Activated naive CD4-positive, alpha-beta T cell treated with anti-CD3 and anti-CD28 coated beads, Interleukin-2, amount 10 ng/mL, durations not matched to agents 7 days and 5 days (primary cell): ENCODE measurements at places on chromosomes 5 and 9.

- DNase-seq = no peak
Measured at GRCh38 chr5:78496373-78496772, 136.0 kb downstream of the SCAMP1 start.

DNA sequence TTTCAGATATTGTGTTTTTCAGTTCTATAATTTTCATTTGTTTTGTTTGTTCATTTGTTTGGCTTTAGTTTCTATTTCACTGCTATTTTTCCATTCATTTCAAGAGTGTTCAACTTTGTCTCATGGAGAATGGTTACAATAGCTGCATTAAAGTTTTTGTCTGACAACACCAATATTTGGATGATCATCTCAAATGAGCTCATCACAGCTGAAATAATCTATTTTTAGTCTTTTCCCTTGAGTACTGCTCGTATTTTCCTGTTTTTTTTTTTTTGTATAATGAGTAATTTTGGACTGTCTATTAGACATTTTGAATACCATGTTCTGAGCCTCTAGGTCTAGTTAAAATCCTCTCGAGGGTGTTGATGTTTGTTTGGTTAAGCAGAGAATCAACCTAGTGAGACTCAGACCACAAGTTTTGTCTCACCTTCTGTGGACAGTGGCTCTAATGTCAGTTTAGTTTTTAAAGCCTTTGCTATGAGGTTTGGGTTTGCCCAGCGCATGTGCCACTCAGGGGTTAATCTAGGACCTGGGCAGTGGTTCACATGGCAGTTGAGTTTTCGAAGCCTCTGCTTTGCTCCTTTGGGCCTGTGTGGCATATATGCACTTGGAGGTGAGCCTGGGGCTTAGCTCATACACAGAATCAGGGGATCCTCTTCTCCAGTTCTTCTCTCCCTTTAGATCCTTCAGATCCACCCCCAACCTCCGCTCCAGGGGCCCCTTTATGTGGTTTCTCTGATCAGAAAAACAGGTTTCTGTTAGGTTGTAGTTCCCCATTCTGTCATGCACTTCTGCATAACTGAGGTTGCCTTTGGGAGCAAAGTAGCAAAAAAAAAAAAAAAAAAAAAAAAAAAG, 79.8 kb downstream of the ARSB start:
- DNase-seq = no peak

DNA sequence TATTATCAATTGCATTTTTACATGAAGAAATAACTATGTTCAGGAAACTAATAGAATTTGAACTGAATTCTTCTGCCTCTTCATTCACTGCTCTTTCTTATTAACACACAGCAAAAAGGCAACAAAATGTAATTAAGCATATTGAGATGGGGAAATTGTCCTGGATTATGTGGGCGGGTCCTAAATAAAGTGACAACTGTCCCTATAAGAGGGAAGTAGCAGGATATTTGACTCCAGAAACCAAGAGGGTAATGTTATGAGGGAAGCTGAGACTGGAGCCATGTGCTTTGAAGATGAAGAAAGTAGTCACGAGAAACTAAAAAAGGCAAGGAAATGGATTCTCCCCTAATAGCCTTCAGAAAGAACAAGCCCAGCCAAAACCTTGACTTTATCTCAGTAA, 311.2 kb upstream of the PIK3R1 start:
- DNase-seq = no peak

DNA sequence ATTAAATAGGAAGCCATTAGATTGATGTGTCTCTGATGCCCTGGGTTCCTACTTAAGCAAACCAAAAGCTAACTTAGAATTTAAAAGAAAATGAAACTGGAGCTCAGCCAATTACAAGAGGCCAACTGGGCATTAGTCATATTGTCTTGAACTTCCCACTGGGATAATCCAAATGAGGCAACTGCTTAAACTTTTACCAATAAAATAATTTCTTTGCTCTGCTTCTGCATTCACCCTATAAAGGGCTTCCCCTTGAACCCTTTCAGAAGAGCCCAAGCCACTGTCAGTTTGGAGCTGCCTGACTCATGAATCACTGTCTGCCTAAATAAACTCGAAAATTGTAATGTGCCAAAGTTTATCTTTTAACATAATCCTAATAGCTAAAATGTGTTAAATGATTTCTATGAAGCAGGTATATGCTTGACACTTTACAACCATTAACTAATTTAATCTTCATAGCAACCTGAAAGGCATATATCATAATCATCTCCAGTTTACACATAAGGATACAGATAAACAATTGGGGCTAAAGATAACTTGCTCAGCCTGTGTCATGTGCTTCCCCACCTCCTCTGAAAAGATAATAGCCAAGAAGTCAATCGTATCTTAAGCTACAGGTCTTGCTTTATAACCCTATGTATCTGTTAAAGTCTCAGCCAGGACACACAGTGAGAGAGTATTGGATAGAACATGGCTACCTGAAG, 11.5 kb downstream of the GPR150 start:
- DNase-seq = no peak

DNA sequence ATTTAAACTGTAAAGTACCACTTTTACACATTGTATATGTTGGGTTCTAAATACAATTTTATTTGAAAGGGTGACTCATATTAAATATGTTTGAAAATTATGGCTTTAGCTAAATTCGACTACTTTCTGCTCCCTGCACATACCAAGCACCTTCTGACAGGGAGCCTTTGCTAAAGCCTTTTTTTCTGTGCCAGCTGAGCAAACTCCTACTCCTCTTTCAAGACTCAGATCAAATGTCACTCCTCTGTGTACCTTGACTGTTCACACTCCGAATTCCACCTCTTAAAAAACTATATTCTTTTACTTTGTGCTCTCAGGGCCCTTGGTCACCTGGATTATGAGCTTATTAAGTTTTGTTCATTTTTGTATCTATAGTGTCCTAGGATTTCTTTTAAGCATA, 6.5 kb upstream of the OXCT1 start:
- DNase-seq = no peak

DNA sequence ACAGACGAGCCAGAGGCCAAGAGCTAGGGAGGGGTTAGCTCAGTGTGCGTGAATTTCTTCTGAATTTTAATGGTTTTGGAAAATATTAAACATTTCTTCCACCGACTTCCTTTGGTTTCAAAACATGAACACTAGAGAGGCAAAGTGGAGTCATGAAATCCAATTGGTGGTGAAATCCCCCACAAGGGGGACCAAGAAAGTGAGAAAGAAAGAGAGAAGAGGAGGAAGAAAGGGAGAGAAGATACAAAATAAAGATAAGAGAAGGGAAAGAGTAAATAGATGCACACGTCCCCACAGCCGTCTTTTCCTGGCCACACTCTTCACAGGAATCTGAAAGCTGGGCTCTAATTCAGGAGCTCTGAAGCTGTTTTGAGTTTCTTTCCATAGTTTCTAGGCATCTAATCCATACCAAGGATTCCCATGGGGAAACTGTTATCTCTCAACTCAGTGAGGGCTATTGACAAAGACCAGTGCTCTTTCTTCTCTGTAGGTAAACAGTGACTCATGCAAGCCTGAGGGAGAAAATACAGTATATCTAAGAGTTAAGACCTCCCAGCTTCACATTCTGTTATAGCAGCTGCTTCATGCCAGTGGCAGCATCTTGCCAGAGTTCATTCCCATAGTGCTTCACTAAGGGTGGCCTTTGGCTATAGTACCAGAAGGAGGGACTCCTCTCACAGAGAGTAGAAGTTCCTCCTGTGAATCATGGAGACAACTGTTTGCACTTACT, 115.8 kb upstream of the LIFR start:
- no peak for DNase-seq

- DNase-seq = no peak
Measured at GRCh38 chr9:73135394-73135793, 16.3 kb upstream of the ANXA1 start.

DNA sequence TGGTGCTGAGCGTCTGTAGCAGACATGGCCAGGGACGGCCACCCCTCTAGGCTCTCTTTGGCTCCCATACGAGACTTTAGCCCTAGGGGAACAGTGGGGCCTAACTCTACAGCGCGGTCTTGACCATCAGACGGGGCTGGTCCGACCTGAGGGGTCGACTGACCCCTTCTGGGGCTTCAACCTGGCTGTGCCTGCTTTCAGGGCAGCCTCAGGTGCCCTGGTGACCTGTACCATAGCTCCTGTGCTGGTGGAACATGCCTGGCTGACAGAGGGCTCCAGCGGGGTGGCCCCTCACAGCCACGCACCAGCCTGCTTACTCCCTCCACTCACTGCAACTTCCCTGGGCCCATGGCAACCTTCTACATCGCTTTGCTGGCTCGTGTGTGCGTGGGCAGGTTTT, 423.4 kb upstream of the SEMA6A start:
- DNase-seq = no peak

DNA sequence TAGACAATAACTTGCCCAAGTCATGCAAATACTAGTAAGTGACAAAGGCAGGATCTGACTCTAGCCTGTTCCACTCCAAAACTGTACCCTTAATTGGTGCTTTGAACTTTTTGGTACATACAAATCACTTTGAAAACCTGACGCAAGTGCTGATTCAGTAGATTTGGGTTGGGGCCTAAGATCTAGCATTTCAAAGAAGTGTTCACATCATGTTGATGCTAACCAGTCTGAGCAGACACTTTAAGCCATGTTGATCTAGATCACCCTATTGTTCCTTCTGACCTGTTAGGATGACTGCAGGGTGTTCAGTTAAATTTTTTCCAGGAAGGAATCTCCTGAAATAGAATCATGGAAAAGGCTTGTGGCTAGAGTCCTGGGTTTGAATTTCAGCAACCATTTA, 57.7 kb upstream of the CPEB4 start:
- no peak for DNase-seq

- DNase-seq = no peak
Measured at GRCh38 chr5:6516823-6517222, 68.2 kb downstream of the UBE2QL1 start.

GRCh38 chr9:92484563-92484962, 2.3 kb upstream of the ASPN start:
- DNase-seq = no peak

GRCh38 chr5:3534997-3535396, 60.6 kb upstream of the IRX1 start:
- no peak for DNase-seq

DNA sequence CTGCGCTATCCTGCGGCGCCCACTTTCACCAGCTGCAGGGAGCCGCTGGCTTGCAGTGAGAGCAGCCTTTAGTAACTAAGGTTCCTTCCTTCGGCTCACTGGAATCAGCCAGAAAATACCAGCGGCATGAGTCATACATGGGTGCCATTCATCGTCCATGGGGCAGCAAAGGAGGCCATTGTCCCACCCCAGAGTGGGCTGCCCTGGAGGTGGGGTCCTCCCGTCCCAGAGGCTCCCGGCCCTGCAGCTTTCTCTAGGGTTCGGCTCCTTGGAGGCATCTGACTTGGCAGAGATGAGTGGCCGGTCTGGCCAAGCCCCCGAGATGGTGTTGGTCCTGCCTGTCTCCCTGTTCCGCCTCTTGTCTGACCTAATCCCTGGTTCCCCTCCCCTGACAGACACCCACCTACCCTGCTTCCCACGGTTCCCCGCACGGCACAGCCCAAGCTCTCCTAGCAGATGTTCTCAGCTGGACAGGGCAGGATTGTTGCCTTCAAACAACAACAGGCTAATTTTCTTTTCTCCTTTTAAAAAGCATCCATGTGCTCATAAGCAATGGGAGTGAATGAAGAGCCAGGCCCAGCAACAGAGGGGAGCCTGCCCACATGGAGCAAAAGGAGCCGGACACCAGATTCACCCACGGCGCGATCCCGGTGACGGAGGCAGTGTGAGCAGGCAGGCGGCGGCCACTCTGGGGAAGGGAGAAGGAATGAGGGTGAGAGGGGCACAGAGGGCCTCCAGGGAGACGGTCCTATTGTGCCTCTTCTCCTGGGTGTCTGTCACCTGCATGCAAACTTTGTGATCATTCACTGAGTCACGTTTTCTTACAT, 97.0 kb upstream of the COL5A1 start:
- no peak for DNase-seq

DNA sequence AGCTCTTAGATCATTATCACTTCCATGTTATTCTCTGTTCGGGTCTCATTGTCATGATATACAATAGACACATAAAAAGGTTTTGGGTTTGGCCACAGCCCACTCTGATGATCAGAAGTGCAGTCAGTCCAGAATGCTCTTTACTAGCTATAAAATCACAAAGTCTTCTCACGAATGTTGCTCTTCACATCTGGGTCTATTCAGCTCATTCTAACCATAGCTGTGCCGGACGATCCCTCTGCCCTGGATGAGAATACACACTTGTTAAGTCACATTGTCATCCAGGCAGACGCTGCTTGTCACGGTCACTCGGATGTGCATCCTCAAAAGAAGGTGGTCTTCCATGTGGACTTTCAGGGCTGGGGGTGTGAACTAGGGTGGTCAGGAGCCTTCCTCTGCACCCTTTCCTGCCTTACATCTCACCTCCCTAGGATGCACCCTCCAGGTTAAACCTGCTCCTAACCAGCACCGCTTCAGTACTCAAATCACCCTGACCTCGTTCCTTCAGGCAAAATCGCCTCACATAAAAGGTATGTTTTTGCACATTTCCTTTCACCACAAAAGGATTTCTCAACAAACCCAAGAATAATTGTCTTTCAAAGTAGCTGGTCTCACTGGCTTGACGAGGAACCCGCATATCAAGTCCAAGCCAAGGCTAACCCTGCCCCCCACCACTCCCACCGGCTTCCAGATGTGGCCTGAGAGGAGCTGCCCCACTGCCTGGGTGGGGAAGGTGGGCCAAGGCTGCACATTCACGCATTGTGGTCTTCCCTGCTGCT, 21.9 kb downstream of the ANKH start:
- no peak for DNase-seq

GRCh38 chr5:6737043-6737941, 24.1 kb downstream of the TENT4A start:
- DNase-seq = no peak

DNA sequence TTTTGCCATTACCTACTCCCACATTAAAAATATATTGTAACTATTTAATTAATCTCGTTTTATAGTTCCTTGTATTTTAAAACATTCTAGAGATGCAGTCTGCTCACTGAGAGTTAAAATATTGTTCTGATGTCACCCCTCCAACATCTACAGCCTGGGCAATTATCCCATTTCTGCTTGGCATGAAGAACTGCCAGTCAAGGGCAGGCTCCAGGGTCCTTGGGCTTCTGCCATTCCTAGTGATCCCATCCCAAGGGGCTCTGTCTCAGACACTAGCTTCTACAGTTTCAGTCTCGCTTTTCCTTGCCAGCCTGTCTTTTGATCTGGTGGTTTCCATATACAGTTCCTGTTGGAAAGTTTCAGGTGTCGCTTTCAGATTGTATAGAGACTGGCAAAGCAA, 287.2 kb downstream of the TMEM232 start:
- DNase-seq = no peak

- DNase-seq = no peak
Measured at GRCh38 chr9:134291961-134292871, 34.0 kb upstream of the RXRA start.
